ENCODE measurements at places on chromosomes 2 and 18.

DNA sequence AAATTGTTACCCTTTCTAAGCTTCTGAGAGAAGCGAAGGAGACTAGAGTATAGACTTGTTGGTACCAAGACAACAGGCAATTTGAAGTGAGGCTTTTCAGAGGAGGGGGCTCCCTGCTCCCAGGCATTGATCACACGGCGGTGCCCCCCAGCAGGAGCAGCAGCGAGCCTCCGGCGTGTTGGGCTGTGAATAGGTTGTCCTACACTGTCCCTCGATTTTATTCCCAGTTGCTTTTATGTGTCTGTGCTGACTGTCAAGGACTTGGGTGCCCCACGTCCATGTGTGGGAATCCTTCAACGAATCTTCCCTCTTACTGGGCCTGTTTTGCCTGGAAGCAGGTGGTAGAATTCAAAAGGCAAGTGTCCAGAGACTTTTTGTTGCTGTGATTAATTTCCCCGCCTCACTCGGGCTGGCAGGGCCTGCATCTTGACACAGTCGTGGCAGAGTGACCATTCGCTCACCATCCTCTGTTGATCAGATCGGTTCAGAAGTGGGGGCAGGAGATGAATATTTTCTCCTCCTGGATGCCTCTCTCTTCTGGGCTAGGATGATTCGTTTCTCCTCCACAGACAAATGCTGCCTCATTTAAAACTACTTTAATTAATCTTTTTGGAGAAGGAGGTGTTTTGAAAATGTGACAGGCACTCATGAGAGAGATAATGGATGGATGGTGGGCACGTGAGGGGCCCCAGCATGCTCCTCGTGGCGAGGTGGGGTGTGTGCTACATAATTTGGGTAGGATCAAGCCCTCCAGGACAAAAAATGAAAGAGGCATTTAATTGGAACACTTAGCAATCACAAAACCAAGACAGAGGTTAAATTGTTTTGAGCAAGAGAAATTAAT lies 77.6 kb downstream of the SMIM21 start:
- DNase-seq, result no peak

DNA sequence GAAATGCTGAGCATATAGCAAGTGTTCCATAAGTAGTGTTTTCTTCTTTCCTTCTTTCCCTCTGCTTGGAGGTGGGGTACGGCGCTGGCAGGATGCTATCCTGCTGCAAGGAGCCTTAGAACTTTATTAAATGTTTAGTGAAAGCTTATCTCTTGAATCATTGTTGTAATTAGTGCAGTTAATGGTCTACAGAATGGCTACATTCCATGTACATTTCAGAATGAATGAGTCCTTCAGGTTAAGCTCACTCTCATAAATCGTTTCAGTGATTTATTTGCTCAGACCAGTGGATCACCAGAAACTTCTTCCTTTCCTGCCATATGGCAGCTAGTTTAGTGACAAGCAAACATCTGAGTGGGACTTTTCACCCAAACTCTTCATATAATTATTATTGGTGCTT lies 3.3 kb upstream of the YWHAQ start:
- no peak for DNase-seq

DNA sequence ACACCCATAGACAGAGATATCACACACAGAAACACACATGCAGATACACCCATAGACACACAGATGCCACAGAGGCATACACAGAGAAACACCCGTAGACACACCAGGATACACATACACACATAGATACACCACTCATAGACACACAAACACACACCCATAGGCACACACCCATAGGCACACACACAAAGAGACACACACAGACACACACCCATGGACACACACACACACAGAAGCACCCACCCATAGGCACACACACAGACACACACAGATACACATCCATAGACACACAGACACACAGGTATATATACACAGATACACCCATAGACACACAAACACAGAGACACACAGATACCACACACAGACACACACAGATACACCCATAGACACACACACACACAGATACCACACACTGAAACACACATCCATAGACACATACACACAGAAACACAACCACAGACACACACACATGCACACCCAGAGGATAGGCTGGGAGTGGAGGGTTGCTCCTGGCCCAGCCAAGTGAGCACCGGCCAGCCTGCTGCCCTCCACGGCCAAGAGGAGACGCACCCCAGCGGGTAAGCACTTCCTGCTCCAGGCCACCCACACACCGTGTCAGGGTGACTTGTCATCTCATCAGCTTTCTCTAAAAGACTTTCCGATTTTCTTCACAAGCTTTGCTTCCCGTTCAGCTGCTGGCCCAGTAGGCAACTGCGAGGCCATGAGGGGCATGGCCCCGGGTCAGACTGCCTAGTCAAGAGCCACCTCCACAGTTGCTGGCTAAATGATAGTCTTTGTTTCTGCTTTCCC lies 14.1 kb upstream of the CNNM3 start:
- no peak for DNase-seq

- no peak for DNase-seq
Observed at GRCh38 chr2:86291328-86291662, 46.1 kb downstream of the REEP1 start.

DNA sequence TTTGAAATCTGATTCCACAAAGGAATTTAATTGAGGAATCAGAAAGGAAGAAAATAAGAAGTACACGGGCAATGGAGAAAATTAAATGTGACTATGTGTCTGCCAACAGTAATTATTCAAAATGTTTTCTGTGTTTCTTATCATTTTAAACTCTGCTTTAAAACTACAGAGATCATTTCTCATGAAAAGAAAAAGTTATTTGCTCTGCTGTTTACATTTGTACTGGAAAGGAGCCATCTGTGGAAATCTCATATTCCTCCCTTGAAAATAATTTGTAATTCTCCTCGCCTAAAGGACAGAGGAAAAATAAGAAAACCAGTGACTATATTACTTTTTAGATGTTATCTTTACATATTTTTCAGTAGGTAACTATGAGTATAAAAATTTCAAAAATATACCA lies 181.9 kb upstream of the MEIS1 start:
- no peak for DNase-seq

GRCh38 chr2:165401285-165401852 lies 68.1 kb upstream of the CSRNP3 start:
- no peak for DNase-seq

GRCh38 chr2:176370467-176371171 lies 101.4 kb downstream of the MTX2 start:
- DNase-seq, result no peak

GRCh38 chr18:78645216-78645615 lies 334.4 kb upstream of the SALL3 start:
- DNase-seq, result no peak

DNA sequence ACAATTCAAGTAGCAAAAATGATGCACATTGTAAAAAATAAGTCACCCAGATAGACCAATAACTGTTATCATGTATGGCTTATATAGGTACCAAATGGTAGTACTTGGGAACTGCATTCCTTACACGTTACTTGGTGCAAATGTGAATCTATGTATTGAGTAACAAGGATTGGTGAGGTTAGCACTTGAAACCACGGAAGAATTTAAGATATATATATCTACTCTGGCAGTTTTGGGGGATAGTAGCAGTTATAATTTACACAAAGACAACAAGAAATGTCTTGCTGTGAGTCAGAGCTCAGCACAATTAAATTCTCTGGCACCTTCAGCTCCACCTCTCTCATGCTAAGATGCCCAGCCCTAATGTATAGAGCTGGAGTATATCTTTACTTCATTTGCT lies 359.4 kb upstream of the RAB12 start:
- DNase-seq, result no peak

GRCh38 chr2:98704499-98705332 lies 26.2 kb downstream of the MGAT4A start:
- DNase-seq, result no peak

DNA sequence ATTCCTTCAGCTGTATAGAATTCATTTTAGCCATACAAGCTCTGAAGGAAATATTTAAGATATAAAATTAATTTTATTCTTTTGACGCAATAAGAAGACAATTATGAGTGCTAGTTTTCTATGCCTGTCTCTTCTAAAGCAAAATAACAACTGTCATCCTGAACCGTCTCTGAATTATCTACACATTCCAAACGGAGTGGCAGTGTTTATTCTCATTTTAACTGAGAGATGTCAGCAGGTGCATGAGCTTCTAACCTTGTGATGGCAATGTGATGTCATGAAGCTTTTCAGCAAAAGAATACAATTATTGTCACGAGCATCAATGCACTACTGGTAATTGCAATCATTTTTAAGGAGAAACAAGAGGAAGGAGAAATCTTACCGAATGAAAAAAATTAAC lies 274.8 kb downstream of the SPAG16 start:
- no peak for DNase-seq

DNA sequence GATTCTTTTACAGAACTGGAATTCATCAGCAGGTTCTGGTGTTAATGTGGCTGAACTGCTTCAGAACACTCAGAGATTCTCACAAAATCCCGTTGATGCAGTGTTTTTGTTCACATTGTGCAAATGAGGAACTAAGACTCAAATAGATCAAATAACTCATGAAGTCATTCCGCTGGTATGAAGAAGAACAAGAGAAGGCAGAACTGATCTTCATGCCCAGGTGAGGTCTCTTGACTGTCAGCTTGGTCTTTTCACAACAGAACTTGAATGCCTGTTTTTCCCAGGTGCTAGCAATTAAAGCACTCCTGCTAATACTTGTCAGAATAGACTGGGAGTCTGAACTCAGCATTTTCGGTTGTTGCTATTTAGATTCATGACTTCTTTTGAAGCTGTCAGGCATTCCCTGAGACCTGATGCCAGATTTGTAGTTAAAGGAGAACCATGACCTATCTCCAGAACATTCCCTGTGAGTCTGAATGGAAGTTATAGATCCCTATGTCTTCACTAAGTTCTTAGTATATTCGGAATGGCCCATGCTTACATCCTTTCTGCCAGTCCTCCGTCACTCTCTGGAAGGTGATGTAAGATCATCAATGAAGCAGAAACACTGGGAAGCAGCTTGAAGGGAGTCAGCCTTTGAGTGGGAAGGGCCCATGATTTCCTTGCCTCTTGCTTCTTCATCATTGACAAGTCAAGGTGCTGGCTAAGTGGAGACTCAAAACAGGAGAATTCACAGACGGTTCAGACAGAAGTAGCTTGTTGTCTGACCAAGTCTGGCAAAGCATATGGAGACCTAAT lies 155.7 kb downstream of the MTCL1 start:
- DNase-seq, result no peak

DNA sequence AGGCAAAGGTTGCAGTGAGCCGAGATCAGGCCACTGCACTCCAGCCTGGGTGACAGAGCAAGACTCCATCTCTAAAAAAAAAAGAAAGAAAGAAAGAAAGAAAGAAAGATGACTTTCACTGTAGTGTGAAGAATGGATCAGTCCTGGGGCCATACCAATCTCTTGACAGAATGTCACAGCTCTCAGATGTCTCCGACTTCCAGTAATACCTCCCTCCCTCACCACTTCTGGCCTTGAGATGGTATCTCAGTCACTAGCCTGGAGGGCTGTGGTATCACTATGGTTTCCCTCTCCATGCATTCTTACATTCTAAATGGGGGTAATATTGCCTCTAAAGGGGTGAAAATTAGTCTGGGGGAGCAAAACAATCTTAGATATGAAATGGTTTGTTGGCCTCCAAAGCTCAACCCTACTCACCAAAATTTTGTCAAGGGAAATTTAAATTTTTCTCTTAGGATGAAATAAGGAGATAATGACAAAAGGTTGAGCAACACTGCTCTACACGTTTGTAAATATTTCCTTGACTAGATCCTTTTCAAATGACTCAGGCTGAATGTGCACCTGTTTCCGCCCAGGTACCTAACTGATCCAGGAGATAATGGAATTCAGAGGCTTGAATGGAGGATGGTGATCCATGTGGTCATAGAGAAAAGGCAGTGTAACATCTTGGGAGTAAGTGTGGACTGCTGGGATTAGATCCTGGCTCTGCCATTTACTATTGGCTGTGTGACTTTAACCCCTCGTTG lies 19.9 kb upstream of the SPRED2 start:
- no peak for DNase-seq

- no peak for DNase-seq
Observed at GRCh38 chr2:57368190-57368589, 678.4 kb upstream of the VRK2 start.

GRCh38 chr2:154375579-154375931 lies 322.9 kb upstream of the KCNJ3 start:
- DNase-seq, result no peak

- DNase-seq, result peak; percentile 27
Observed at GRCh38 chr2:215435870-215436704, at the start of gene FN1. Gene FN1 (minus strand): TSS chr2:215436068. CDS start chr2:215435802, 266 bp downstream.

DNA sequence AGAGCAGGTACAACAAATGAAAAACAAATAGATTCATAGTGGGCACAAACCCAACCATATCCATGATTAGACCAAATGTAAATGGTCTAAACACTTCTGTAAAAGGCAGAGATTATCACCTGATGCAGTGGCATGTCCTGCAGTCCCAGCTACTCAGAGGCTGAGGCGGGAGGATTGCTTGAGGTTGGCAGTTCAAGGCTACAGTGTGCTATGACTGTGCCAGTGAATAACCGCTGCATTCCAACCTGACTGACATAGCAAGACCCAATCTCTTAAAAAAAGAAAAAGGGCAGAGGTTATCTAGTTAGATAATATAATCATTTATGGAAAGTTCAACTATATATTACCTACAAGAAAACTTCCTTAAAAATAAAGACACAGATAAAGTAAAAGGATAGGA lies 21.3 kb upstream of the SLC3A1 start:
- DNase-seq, result no peak

- DNase-seq, result no peak
Observed at GRCh38 chr18:10006311-10006893, 92.6 kb downstream of the VAPA start.

DNA sequence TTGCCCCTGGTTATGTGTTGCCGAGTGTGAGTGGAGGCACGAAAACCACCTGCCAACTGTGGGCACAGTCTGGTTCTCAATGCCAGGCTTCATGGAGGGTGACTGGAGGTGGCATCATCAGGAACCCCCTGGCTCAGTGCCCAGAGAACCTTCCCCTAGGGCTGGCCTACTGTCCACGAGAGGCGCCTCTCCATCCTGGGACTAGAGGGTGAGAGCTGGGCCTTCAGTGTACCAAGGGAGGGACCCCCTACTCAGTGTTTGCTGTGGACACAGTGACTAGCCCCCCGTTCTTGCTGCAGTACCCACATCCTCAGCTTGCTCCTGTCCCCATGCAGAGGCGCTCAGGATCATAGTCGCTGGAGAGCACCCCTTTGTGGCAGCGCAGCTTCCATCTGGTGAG lies 202.6 kb downstream of the HDAC4 start:
- DNase-seq, result no peak

DNA sequence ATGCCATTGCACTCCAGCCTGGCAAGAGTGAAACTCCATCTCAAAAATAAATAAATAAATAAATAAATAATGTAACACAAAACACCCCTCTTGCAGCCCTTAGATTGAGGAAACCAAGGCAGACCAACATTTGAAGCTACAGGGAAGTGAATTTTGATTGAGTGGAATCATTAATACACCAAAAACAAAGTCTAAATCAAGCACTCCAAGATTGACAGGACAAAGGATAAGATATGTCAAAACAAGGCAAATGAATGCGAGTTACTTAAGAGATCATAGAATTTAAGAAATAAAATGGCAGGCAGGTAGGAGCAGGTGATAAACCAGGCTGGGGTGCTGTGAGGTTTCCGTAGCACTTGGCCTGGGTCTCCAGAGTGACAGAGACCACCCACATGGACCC lies 54.9 kb upstream of the RAB12 start:
- no peak for DNase-seq

Data from stimulated activated CD8-positive, alpha-beta memory T cell treated with anti-CD3 and anti-CD28 coated beads, Interleukin-7, amount 100 ng/mL, for 1 hour (primary cell).